ENCODE measurements at places on chromosomes 7 and 10. TPM values are rescaled to one million over a fixed set of nuclear protein-coding genes. Genes with fewer than 3 reads are reported as not detected.

LEP gene
- not detected for total RNA-seq

NPC1L1 gene
- total RNA-seq, result not detected

OR6B1 gene
- total RNA-seq, result not detected

HIPK2 gene
- total RNA-seq, result 22.5 TPM

GRCh38 chr7:17402628-17403278 lies 104.3 kb downstream of the AHR start:
- H3K36me3 ChIP-seq, result peaks cover 4% of the 10 kb centered on the region
- no peak for DNase-seq
- peak overlapping the region; percentile 74 for H3K27ac ChIP-seq
- H3K4me1 ChIP-seq, result peaks cover 33% of the 10 kb centered on the region
- H3K4me3 ChIP-seq, result peak overlapping the region; percentile 15

GRCh38 chr7:30596014-30596641 lies 1.4 kb downstream of the GARS1 start:
- peaks cover 62% of the 10 kb centered on the region for H3K4me1 ChIP-seq
- DNase-seq, result peak; percentile 11
- no peaks in the 10 kb centered on the region for H3K27me3 ChIP-seq

GRCh38 chr10:4170633-4171314 lies 385.8 kb upstream of the KLF6 start:
- no peaks in the 10 kb centered on the region for H3K4me1 ChIP-seq
- H3K27me3 ChIP-seq, result no peaks in the 10 kb centered on the region
- no peak overlapping the region for H3K27ac ChIP-seq
- DNase-seq, result no peak
- no peak overlapping the region for H3K4me3 ChIP-seq
- H3K36me3 ChIP-seq, result no peaks in the 10 kb centered on the region

Measured in activated CD4-positive, alpha-beta T cell treated with anti-CD3 and anti-CD28 coated beads, Interleukin-2, amount 10 ng/mL, durations not matched to agents 7 days and 5 days (primary cell).